ENCODE measurements at places on chromosomes 4 and X. TPM values are rescaled to one million over a fixed set of nuclear protein-coding genes. Genes with fewer than 3 reads are reported as not detected.
A peak's percentile ranks its signal among the peaks of the same experiment; 100 is the strongest.

The POU4F2 gene
- total RNA-seq = not detected

DNA sequence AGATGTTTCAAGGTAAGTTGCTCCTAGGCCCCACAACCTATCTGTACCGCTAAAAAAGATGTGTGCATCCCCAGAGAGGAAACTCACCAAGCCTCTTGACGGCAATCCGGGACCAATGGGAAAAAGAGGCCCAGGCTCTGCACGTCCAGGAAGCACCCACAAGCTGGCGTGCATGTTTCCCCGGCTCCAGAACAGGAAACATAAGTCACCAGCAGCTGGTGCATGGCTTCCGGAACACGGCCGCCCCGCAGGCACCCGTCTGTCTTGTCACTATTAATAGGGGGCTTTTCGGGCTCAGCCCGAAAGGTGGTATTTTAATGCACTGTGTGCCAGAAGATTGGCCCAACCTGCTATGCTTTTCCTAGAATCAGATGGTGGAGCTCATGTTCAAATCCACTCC is 22.2 kb downstream of the CRMP1 start:
- no peaks in the 10 kb centered on the region for H3K27me3 ChIP-seq
- no peaks in the 10 kb centered on the region for H3K36me3 ChIP-seq
- no peak overlapping the region for H3K4me3 ChIP-seq

DNA sequence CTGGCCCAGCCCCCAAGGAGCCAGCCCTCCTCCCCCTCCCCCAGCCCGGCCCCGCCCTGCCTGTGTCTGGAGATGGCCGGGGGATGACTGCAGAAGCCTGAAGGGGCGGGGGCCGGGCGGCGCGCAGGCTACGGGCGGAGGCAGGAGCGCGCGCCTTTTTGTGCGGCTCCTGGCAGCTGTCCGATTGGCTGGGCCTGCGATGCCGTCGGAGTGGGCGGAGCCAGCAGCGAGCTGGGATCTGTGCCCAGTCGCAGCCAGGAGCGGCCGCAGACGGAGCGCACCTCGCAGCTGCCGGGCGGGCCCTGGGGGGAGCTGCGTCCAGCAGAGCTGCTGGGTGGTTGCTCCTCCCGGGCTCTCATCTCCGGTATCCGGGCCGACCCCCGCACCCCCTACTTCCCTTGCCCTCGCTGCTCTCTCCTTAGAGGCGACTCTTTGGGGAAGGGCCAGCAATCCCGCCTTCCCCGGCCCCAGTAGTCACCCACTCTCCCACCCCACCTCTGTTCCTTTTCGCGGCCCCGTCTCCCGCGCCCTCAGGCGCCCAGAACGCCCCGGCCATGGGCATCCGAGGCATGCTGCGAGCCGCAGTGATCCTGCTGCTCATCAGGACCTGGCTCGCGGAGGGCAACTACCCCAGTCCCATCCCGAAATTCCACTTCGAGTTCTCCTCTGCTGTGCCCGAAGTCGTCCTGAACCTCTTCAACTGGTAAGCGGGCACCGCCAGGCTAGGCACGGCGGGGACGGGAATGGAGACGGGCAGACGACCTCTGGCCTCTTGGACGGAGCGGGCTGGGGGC is at the start of gene GABRQ:
Gene GABRQ (plus strand): TSS at position 247 of the 794 bp plus-strand sequence. CDS start 308 bp downstream, at position 555.
- peak within 1 kb of the TSS; percentile 13 for H3K4me3 ChIP-seq
- H3K27ac ChIP-seq = no peak within 1 kb of the TSS
- no peaks in the 10 kb centered on the region for H3K36me3 ChIP-seq

The LRRC66 gene
- total RNA-seq = 0.19 TPM

GRCh38 chr4:87559090-87559837 is 30.1 kb upstream of the SPARCL1 start:
- no peak overlapping the region for H3K27ac ChIP-seq
- no peaks in the 10 kb centered on the region for H3K36me3 ChIP-seq
- H3K4me1 ChIP-seq = peaks cover 17% of the 10 kb centered on the region

GRCh38 chrX:40088803-40089540 is 8.8 kb downstream of the BCOR start:
- no peak for DNase-seq
- H3K27ac ChIP-seq = peak overlapping the region; percentile 23
- peaks cover 3% of the 10 kb centered on the region for H3K27me3 ChIP-seq
- H3K4me1 ChIP-seq = peaks cover 98% of the 10 kb centered on the region

DNA sequence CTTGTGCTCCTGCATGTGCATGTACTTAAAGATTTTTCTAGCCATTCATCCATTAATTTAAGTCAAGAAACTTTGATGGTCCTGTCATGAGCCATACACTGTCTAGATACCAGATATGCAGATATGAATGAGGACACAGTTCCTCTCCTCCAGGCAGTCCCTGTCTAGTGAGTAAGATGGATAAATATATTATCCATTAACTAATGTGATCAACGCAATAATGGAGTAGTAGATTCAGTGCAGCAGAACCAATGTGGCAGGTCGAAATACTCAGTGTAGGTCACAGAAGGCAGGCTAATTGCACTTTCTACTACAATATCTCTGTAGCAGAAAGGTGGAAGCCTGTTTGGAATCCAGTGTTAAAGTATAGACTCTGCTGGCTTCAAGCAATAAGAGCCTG is 112.5 kb downstream of the PCDH7 start:
- DNase-seq = no peak
- no peaks in the 10 kb centered on the region for H3K36me3 ChIP-seq
- no peaks in the 10 kb centered on the region for H3K27me3 ChIP-seq

DNA sequence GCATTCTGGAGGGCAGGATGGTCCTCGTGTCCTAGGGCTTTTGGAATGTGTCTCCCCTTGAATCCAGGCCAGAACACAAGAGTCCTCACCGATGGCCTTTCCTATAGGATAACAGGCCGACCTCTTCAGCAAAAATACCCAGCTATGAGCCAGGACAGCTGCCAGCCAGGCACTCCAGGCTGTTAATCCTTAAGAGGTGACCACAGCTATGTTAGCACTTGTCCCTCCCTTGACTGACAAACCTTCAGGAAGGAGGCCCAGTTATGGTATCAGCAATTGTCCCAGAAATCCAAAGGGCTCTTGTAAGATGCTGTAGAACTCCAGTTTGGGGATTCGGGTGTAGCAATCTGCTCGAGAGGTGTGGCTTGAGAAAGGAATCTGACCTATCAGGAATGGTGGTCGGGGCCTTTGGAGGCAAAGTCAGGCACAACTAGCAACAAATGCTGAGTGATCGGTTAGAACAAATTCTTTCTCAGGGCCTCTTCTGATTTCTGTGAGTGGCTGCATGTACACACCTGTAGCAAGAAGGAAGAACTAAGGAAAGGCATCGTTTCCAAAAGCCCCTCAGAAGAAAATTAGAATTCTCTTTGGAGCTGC is 54.6 kb downstream of the PTCHD1 start:
- H3K27ac ChIP-seq = no peak overlapping the region
- no peaks in the 10 kb centered on the region for H3K4me1 ChIP-seq
- DNase-seq = no peak
- H3K36me3 ChIP-seq = no peaks in the 10 kb centered on the region
- H3K4me3 ChIP-seq = no peak overlapping the region

The FGB gene
- not detected for total RNA-seq

DNA sequence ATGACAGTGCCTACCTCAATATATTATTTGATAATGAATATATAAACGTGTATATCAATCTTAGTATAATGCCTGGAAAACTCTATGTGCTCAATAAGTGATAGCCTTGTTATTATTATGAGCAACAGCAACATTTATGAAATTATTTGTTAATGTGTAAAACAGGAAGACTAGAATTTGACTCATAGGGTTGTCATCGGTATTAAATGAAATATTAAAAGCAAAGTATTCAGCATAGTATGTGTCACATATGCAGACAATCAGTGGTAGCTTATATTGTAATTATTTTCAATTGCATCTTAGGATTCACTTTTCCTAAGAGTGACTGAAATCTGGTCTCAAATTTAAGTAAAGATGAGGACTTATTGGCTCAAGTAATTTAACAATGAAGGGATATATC is 24.6 kb downstream of the SPANXD start:
- no peaks in the 10 kb centered on the region for H3K27me3 ChIP-seq
- no peaks in the 10 kb centered on the region for H3K4me1 ChIP-seq
- no peak overlapping the region for H3K27ac ChIP-seq
- H3K4me3 ChIP-seq = no peak overlapping the region

GRCh38 chr4:53234111-53234510 is 131.8 kb downstream of the SCFD2 start:
- H3K27ac ChIP-seq = no peak overlapping the region
- H3K36me3 ChIP-seq = no peaks in the 10 kb centered on the region
- no peaks in the 10 kb centered on the region for H3K4me1 ChIP-seq
- DNase-seq = no peak

- no peak overlapping the region for H3K27ac ChIP-seq
- no peaks in the 10 kb centered on the region for H3K36me3 ChIP-seq
- no peaks in the 10 kb centered on the region for H3K4me1 ChIP-seq
Measured at GRCh38 chr4:174255786-174256185, 27.7 kb downstream of the FBXO8 start.

The DGKK gene
- total RNA-seq = not detected

GRCh38 chr4:39044956-39045826 is 13.0 kb upstream of the TMEM156 start:
- H3K27ac ChIP-seq = peak overlapping the region; percentile 92
- H3K4me1 ChIP-seq = peaks cover 18% of the 10 kb centered on the region
- H3K27me3 ChIP-seq = no peaks in the 10 kb centered on the region
- DNase-seq = no peak
- H3K36me3 ChIP-seq = no peaks in the 10 kb centered on the region

DNA sequence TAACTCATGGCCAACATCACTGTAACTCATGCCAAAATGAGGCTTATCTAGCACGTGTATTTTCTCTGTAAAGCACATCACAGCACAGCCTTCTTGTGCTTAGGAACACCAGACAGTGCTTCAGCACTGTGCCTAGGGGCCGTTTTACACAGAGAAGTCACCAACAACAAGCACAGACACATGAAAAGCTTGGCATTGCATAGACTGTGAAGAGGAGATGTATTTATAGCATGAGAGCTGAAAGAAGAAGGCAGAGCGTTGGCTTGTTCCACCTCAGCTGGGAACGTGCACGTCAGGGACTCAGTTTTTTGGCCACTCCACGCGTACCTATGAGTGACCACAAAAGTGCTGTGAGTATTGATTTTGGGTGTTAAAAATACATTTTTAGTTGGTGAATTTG is 116.3 kb upstream of the SFRP2 start:
- H3K27ac ChIP-seq = no peak overlapping the region
- H3K36me3 ChIP-seq = no peaks in the 10 kb centered on the region
- H3K4me1 ChIP-seq = no peaks in the 10 kb centered on the region
- H3K27me3 ChIP-seq = no peaks in the 10 kb centered on the region
- DNase-seq = no peak
